HEK293T (cell line): ENCODE measurements at places on chromosomes 6 and 20.

DNA sequence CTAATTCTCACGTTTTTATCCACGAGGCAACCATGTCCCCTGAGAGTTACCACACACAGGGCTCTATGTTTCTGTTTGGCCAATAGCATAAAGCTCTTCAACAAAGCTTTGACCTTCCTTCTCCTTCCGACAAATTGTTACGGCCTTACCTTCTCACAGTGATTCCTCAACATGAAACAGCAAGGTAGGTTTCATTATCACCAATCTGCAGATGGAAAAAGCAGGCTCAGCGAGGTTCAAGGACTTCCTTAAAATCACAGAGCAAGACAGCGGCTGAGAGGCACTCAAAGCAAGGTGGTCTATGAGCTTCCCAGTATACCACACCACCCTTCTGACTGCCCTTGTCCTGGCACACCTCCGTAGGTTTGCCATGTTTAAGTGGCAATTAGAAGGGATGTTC, 360.0 kb downstream of the CD83 start:
- no peak for DNase-seq

GRCh38 chr20:2102585-2103460, 1.2 kb downstream of the STK35 start:
- DNase-seq, result peak; percentile 87

DNA sequence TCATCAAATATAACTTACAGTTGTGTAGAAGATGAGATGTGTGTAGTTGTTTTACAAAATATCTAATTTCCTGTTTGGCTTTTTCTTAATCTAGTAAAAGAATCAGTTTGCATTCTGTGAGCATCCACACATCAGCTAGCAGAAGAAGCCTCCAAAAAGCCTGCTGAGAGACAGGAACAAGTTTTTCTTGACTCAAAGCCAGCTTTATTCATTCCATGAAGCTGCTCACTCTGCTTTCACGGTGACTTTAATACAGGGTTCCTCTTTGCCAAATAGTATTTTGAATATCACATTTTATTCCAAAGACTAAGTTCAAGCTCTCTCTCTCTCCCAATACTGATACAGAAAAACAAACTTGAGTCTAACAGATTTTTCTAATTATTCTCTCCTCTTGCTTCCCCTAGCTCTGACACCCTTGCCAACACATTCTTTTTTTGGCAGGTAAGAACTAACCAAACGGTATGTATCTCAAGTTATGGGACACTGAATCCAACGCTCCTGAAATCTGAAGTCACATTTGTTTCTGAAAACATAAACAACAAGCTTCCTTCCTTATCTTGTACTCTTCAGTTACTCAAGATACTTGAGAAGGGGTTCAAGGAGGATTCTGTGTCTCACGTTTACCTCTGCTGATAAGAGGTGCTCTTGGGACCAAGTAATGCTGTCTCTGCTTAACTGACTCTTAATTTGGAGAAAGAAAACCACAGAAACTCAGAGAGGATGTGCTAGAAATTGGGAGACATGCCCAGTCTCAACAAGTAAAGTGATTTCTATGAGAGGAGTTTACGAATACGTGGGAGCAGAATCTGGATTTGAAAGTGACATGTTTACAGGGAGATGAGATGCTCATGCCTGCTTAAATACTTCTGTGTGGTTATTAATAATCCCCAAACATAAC, 184.2 kb upstream of the SPTLC3 start:
- no peak for DNase-seq

DNA sequence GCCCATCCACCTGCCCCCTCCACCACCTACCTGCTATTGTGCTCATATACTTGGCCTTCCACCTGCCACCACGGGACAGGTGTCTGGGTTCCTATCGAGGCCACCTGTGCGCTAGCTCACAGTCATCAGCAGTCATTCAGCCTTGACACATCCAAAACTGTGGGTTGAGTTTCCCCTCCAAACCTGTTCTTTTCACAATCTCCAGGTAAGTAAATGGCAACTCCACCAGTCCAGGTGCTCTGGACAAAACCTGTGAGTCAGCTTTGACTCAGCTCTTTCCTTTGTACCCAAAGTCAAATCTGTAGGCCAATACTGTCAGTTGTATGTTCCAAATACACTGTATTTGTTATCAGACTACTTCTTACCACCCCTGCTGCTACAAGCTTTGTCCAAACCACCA, 52.6 kb downstream of the SPTLC3 start:
- DNase-seq, result no peak

DNA sequence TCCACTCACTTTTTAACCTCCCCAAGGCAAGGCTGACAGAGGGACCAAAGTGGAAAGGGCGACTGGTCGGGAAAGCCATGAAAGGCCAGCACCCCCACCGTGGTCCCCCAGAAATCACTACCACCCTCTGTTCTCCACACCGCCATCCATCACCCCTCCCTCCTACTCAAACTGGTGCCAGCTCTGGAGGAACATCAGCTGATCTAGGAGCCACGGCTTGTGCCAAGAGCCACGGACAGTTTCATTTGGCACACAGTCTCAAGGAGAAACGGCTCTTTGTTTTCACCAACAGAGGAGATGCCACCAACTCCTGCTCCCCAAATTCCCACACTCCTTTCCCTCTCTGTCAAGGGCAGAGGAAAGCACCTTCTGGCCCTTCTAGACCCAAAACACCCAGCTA, 26.0 kb downstream of the TBC1D7 start:
- DNase-seq, result no peak

DNA sequence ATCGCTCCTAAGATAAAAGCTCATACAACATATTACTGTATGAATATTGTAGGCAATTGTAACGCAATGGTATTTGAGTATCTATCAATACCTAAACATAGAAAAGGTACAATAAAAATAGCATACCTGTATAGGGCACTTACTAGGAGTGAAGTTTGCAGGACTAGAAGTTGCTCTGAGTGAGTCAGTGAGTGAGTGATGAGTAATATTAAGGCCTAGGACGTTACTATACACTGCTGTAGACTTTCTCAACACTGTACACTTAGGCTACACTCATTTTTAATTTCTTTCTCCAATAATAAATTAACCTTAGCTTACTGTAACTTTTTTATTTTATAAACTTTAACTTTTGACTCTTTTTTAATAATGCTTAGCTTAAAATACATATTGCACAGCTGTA, 546.9 kb downstream of the HACE1 start:
- no peak for DNase-seq

GRCh38 chr20:34922654-34923381, 32.8 kb downstream of the GSS start:
- DNase-seq, result no peak

DNA sequence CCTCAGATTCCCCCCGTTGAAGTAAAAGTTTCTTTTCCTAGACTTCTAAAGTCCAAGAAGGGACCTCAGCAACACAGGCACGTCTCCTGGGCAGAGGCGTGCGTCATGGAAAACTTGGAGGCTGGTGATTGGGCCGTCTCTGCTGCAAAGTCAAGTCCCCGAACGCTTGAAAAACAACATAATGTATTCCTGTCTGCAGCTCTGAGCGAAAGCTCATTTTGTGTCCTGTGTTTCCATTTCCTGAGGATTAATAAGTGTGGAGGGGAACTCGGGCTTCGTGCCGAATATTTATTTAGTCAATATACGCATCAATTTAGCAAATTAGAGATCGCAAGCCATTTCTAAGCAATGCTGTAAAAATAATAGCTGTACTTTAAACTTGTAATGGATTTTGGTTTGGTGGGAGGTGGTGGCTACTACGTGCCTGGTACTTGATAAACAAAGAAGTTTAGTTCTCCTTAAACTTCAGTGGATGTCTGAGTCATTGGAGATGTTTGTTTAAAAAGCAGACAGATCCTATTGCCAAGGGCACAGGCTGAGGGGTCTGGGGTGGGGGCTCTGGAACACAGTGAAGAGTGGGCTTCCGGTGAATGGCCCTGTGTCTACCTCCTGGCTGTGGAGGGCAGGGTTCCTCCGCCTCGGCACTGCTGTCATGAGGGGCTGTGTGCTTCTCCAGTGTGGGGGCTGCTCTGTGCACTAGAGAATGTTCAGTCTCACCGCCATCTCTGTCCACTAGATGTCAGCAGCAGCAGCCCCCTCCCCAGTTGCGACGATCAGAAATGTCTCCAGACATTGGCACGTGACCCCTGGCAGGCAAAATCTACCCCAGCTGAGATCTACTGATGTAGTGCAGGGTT, 21.8 kb downstream of the PCK1 start:
- peak; percentile 70 for DNase-seq

GRCh38 chr6:150586850-150587359, 12.8 kb upstream of the PLEKHG1 start:
- DNase-seq, result no peak

GRCh38 chr20:58168843-58169242, 59.6 kb downstream of the ANKRD60 start:
- no peak for DNase-seq

DNA sequence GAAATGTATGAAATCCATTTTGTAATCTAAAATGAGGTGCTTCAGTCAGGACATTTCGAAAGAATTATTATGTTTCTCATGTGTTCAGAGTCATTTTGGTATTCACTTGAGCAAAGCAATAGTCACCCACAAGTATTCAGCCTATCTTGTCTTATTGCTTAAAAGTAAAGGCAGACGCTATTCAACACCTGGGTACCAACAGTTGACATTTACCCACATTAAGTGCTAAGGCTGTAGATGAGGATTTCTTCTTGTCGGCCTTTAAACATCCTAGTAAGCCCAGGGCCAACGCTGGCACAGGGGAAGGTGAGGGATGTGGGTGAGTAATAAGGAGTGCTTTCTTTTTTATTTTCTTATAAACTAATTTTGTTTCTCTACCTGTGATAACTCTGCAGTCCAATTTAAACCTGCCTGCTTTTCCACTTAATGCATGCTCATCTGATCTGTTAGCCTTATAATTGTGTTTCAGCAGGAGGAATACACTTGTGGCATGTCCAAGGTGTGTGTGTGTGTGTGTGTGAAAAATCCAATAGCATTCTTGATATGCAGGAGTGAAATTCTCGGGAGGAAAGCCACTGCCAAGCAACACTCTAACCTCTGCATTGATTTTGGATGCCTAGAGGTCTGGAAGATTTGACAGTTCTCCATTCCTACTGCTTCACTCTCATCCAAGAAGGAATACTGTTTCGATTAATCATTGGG, 252.0 kb downstream of the SOX4 start:
- DNase-seq, result no peak

- no peak for DNase-seq
Observed at GRCh38 chr6:143213859-143214376, 153.2 kb downstream of the AIG1 start.

GRCh38 chr20:23663180-23663579, 25.4 kb upstream of the CST3 start:
- no peak for DNase-seq

DNA sequence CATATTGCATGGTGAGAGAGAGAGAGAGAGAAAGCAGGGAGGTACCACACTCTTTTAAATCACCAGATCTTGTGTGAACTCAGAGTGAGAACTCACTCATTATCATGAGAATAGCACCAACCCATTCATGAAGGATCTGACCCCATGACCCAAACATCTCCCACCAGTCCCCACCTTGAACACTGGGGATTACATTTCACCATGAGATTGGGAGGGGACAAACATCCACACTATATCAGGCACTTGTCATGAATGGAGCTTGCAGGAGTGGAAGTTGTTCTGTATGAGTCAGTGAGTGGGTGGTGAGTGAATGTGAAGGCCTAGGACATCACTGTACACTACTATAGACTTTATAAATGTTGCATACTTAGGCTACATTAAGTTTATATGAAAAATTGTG, 47.7 kb upstream of the RNF182 start:
- no peak for DNase-seq

GRCh38 chr6:7341989-7342742, 29.2 kb upstream of the SSR1 start:
- DNase-seq, result no peak

DNA sequence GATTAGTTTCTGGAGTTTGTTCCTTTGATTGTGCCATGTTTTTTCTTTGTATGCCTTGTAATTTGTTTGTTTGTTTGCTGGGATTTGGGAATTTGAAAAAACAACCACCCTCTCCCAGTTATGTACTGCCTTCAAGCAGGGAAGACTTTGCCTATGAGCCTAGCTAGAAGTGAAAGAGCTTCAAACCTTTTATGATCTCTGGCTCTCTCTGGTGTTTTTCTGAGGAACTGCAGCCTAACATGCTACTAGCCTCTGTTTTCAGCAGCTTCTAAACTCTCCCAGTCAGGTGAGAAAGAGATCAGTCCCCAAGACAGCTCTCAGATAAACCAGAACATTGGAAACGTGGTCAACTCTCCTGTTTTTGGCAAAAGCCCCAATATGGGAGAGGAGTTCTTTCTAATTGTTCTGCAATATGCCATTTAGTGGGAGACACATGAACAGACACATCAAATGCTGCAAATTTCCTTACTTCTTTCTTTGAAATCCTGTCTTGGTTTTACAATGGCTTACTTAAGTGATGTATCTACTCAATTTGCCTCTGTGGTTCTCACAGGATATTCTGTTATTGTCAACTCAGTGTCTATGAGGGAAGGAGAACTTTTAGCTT, 58.9 kb upstream of the SERINC1 start:
- peak; percentile 74 for DNase-seq

GRCh38 chr20:15913391-15914025, 659.7 kb downstream of the KIF16B start:
- DNase-seq, result no peak

DNA sequence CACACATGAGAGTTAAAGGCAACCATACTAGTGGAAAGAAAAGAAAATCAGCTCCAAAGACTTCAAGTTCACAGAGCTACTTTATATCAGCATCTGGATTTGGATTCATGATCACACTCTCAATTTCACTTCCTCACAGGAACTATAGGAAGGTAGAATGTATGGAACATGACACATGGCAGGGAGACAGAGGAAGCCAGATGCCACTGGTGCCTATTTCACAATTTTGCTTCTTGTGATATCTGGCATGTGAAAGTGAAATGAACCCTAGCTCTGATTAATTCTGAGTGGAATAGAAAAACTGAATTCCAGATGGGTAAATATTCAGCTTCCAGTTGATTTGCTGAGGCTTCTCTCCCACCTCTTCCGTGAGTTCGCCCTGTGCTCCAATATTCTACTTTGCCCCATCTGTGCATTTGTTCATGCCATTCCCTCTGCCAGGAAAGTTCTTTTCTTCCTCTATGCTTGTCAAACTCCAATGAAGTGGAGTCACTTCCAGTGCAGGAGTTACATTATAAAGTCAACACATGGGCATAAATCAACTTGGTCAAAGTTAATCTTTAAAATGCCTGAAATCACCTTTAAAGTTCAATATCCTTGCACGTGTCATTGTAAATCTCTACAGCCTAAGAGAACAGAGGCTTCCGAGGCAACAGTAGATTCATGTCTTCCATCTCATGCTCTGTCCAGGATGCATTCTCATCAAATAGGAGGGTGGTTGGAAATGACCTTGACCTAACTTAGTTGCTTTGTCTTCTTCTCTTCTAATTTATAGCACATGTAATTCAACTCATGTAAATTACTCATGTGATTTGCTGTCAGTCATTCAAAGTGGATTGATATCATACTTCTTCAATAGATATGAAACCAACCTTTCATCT, 275.3 kb downstream of the HIVEP2 start:
- DNase-seq, result no peak

GRCh38 chr6:104326173-104327001, 533.3 kb downstream of the HACE1 start:
- DNase-seq, result no peak

- DNase-seq, result no peak
Observed at GRCh38 chr6:62746968-62747367, 460.9 kb upstream of the KHDRBS2 start.

GRCh38 chr6:3635482-3635881, 116.0 kb downstream of the PXDC1 start:
- DNase-seq, result no peak

- peak; percentile 23 for DNase-seq
Observed at GRCh38 chr6:88725111-88725975, 238.1 kb downstream of the RNGTT start.
